ENCODE measurements at places on chromosomes 6 and 20.

GRCh38 chr6:81735756-81736380 is 16.6 kb downstream of the TENT5A start:
- no peak for DNase-seq

DNA sequence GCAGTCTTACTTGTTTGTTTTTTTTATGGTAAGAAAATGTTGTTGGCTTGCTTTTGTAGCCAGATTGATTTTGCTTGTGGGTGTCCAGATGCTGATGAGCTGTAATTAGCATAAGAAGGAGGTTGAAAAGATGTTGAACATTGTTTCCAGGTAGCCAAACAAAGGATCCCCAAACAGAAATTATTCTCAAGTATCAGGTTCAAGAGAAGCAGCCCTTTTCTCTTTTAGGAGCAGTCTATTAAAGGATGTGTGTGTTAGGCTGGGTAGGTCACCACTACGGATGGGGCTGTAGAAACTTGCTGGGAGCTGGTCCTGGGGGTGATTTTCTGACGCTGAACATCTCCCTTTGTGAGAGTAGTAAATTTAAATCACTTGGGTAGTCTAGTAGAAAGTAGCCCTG is 86.9 kb upstream of the VSTM2L start:
- DNase-seq, result no peak

- no peak for DNase-seq
These were observed 26.0 kb downstream of the MAS1 start for GRCh38 chr6:159916752-159917151.

DNA sequence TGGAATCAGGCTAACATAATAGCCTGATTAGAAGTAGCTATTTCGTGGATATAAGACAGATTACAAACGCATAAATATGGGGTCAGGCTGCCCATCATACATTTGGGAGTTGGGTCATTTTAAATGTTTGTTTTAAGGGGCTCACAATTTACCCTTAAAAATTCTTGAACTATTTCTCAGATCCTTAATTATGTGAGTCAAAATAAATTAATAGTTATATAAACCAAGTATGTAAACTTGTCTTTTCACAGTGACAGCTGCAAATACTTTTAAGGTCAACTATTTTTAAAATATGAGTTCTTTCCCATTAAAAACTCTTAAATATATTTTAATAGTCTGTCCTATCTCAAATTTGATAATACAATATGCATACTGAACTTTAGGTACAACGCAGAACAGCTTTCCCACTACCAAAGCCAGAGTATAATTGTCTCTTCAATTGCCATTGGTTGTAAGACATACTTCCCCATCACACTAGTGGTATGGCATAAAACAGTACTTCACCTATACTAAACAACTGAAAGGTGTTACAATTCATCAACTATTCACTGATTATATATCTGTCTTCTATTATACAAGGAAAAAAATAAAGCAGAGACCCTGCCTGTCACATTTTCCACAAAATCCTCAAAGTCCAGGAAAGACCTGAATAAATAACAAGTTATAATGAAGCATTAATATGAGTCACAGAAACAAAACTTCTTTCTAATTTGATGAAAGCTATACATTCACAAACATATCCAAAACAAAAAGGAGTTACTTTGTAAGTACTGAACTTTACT is 80.8 kb upstream of the COL21A1 start:
- no peak for DNase-seq

All from NCI-H2171 (cell line).